ENCODE measurements at places on chromosomes 6 and 20.

DNA sequence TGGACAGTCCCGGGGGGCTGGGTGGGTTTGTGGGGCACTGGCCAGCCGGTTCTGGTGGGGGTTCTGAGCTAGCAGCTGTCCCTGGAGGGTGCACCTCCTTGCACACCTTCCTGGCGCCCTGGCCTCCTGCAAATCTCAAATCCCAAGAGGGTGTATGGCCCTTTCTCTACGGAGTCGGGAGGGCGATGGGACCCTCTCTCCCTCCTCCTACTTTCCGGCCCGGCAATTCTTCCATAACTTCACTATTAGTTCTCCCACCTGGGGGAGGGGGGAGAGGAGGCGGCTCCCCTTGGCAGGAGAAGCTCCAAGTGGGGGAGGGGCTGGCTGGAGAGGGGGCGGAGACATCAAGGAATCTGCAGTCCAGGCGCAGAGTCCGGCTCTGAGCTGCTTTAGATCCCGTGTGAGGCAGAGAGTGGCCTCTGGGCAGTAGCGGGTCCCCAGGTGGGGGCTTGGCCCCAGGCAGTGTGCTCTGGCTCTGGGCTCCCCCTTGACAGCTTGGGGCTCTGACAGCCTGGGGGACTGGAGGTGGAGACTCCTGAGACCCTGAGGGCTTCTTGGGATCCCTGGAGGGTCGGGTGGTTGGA, 1.4 kb upstream of the LAMA5 start:
- DNase-seq = no peak

GRCh38 chr6:136720045-136720770, 72.1 kb downstream of the MAP3K5 start:
- no peak for DNase-seq

DNA sequence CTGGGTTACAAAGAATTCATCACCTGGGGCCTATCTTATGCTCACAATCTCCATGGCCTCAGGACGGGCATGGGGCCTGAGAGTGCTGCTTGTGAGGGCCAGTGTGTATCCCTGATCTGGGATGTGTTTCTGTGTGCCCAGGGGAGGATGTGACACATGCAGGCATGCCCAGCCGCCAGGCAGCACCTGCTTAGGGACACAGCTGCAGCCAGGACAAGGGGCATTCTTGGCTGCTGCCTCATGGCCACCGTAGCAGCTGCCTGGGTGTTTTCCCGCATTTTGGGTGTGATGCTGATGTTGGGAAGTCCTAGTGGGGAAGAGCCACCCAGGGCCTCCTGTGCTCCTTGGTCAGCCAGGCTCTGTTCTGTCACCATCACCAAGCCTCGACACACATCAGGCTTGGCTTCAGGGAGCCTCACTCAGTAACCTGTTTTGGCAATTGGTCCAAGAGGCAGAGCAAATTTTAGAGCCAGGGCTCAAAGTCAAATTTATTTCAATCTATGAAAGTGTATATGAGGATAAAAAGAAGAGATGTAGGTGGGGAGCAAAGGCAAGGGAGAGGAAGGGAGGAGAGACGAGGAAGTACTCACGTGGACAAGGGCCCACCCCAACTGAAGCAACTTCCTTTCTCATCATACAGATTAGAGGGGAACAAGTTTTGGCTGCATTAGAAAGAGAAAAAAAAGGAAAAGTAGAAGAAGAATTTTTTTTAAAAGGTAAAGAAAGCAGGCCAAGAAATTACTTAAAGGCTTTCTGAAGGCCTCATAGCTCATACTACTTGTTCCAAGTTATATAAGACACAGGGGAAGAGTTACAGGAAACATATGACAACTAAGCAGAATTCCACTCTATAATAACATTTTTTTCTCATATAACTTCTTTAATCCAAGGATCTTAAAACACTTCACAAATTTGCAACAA, 269.9 kb upstream of the SUPT3H start:
- no peak for DNase-seq

DNA sequence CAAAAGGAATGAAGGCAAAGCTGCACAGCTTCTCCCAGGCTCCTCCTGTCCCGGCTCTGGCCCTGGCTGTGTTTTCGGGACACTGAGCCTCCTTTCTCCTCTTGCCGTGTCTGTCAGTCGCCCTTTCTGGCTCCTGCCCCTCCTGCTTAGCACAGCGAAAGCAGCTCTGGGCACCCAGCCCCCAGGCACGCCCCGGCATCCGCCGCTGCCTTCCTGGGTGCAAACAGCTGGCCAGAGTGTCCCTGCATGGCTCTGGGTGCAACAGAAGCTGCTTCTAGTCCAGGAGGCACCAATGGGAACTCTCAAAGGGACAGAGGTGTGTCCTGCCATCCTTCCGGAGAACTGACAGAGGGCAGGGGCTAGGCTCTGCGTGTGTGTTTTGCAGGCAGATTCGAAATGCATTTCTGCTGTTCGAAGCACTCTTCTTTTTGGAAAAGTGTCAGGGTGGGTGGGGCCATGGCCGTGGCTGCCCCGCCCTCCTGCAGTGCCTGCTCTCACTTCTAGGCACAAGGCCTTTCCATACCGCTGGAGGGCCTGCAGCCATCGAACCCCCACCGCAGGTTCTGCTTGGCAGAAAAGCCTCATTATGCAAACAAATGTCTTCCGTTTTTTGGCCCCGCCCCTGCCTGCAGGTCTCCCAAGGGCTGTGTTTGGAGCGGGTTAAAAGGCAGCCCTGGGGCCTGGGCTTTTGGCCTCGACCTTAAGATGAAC, 15.5 kb downstream of the COL9A3 start:
- DNase-seq = no peak

DNA sequence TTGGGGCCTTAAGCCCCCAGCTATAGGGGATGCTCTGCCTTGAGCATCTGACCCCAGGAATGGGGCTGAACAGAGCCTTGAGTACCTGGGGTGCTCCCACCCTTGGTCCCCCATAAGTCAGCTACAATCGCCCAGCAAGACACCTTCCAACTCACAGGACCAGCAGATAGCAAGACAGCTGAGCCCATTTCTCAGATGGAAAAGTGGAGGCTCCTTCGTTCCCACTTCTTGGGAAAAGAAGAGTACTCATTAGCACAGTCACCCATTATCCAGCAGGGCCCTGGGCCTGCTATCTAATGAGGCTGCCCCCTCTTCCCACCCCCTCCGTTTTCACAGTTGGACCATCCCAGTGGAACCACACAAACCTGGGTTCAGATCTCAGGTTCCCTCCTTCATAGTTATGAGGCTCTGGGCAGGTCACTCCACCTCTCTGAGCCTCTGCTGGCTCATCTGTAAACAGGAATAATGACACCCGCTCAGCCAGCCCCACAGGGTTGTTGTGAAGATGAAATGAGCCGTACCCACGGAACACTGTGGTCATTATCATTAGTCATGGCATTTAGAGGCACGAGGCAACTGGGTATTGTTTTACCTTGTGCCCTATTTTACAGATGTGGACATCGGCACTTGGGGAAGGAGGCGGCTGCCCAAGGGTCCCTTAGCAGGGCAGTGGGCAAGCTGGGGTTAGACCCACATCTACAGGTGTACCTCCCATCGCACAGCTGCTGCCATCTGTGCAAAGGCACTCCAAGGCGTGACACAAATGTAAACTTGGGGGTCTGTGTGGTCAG, 4.5 kb downstream of the LPIN3 start:
- DNase-seq = no peak

- no peak for DNase-seq
These were observed 90.5 kb downstream of the MAN1A1 start for GRCh38 chr6:119259027-119259426.

DNA sequence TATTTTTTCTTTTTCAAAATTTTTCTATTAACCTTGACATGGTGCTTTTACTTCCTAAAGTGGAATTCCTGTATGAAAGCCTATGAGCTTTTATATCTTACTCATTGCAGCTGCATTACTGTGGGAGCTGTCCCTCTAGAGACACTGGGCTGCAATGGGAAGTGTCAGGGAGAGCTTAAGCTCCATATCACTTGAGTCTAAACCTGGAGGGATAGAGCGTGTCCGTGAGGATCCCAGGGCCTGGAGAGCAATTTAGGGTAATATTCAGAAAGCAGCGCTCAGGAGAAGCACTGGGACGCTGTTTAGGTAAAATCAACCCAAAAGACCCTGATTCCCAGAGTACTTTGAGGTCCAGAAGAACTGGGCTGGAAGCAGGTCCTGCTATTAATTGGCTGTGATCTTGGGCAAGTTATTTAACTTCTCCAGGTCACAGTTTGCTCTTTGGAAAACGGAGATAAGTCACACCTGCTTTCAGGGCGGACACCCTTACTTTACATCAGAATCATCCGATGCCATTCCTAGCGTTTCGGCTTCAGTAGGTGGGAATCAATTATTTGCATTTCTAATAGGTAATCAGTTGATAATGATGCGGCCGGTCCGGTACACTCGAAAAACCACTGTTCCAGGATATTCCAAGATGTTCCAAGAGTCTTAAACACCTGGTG, 628 bp upstream of the ERGIC3 start:
- DNase-seq = no peak

- DNase-seq = no peak
These were observed 815.5 kb downstream of the BCKDHB start for GRCh38 chr6:80921861-80922460.

Data from stimulated activated CD8-positive, alpha-beta memory T cell treated with anti-CD3 and anti-CD28 coated beads, Interleukin-15, amount 100 ng/mL, for 24 hours (primary cell).